ENCODE measurements at places on chromosomes 13 and 19.

GRCh38 chr13:73857106-73857505 is 277.1 kb downstream of the KLF12 start:
- no peak for DNase-seq

- no peak for DNase-seq
These were observed 1.4 kb downstream of the ZNF780B start for GRCh38 chr19:40054632-40055031.

- DNase-seq = no peak
These were observed 2.6 kb upstream of the KLK15 start for GRCh38 chr19:50835785-50836542.

GRCh38 chr19:35569281-35569781 is 5.9 kb upstream of the ATP4A start:
- no peak for DNase-seq

DNA sequence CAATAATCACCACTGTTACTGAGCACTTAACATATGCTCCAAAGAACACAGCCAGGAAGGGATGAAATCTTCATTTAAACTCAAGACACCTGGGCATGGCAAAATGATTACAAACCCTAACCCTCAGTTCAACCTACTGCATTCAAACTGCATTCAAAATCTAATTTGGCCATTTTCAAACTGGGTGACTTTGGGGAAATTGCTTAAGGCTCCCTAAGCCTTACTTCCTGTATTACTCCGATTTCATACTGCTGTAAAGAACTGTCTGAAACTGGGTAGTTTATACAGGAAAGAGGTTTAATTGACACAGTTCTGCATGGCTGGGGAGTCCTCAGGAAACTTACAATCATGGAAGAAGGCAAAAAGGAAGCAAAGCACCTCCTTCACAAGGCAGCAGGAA is 50.4 kb downstream of the CBY2 start:
- DNase-seq = no peak

GRCh38 chr13:27022571-27023311 is 148.9 kb downstream of the USP12 start:
- DNase-seq = no peak

- no peak for DNase-seq
These were observed 2.9 kb downstream of the CEBPG start for GRCh38 chr19:33376423-33376822.

DNA sequence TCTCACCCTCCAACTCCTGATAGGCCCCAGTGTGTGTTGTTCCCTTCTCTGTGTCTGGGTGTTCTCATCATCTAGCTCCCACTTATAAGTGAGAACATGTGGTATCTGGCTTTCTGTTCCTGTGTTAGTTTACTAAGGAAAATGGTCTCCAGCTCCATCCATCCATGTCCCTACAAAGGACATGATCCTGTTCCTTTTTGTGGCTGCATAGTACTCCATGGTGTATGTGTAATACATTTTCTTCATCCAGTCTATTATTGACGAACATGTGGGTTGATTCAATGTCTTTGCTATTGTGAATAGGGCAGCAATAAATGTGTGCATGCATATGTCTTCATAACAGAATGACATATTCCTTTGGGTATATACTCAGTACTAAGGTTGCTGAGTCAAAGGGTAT is 1397.0 kb downstream of the UQCRFS1 start:
- DNase-seq = no peak

DNA sequence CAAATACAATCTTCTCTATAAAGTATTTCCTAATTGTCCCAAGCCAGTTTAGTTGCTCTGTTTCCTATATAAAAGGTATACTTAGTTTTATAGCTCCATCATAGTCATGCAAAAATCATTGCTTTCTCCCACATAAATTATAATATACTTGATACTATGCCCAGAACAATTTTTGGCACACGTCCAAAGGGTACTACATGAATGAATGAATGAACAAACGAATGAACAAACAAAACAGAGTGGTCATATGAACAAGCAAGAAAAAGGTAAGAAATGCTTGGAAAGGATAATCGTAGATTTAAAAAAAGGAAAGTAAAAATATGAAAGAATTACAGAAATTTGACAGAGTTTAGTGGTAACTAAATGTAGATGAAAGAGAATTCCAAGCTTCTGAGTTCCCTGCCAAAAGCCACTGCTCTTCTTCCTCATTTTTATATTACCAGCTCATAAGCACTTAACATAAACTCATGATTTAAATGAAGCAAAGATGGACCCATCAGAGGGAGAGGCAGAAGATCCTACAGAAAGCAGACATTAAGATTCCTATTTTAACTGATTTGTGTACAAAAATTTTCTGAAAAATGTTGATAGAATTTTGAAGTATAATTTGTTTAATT is 123.2 kb downstream of the ENOX1 start:
- no peak for DNase-seq

All from bone marrow (tissue), 2 donors.